ENCODE measurements at places on chromosomes 4 and X.

GRCh38 chrX:113726009-113726408 is 857.9 kb upstream of the HTR2C start:
- no peak for DNase-seq

- DNase-seq, result no peak
Measured at GRCh38 chrX:96987228-96987627, 103.5 kb downstream of the RPA4 start.

DNA sequence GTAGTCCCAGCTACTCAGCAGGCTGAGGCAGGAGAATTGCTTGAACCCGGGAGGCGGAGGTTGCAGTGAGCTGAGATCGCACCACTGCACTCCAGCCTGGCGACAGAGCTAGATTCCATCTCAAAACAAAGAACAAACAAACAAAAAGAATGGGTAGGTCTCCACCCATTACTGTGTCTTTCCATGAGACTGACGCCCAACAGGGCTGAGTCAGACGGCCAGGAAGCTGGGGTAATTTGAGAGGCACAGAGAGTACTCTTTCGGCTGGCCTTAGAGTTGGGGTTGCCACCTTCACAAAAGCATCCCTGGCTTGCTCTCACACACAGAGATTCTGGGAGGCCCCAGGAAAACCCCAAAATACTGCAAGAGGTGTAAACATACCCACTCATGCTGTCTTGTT is 72.0 kb upstream of the DHRSX start:
- no peak for DNase-seq

GRCh38 chr4:52510939-52511565 is 148.0 kb downstream of the USP46 start:
- no peak for DNase-seq

All from inflammatory macrophage (primary cell).